H54 (cell line): ENCODE measurements at places on chromosomes 13 and 19.

GRCh38 chr19:2641332-2641698 is 61.2 kb downstream of the GNG7 start:
- no peak for DNase-seq

DNA sequence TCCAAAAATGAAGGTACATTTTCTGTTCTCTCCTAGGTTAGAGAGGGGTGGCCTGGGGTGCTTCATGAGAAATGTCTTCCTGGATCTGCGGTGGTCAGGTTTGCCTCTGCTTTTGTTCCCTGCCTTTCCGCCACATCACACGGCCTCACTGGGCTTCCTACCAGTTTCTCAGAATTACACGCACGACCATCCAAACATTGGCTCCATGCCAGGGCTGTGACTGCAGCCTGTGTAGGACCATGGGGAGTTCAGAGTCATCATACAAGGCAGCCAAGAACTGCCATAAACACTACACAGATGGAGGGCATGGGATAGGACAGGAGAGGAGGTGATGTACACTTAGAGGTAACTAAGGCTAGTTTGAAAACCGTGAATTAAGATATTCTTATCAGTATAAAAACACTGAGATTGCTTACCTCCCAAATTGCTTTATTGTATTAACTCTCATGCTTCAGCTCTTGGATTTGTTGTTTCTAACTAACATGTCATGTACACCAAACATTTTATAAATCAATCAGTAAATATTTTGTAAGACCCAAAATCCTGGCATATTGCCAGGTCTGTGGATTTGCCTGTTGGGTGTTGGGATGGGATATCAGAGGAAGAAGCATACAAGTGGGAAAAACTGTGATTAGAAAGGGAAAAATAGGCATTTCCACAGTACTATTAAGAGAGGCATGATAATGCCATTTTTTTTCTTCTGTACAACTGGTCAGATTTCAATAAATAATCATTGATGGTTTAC is 45.2 kb downstream of the CDADC1 start:
- DNase-seq: no peak

DNA sequence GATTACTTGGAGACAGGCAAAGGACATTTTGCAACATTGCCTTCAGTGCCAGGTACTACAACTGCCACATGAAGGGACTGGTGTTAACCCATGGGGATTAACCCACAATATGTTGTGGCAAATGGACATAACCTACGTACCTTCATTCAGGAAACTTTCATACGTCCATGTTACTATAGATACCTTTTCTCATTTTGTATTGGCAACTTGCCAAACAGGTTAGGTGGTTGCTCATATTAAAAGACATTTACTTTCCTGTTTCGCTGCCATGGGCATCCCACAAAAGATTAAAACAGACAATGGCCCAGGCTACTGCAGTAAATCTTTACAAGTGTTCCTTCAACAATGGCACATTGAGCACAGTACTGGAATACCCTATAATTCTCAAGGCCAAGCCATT is 925.3 kb downstream of the SLITRK6 start:
- no peak for DNase-seq

- no peak for DNase-seq
Measured at GRCh38 chr13:75326173-75327134, 155.5 kb downstream of the TBC1D4 start.

GRCh38 chr13:50122455-50122854 is 107.2 kb downstream of the KCNRG start:
- DNase-seq: no peak

GRCh38 chr13:66154976-66155375 is 1075.2 kb downstream of the PCDH9 start:
- DNase-seq: no peak

- no peak for DNase-seq
Measured at GRCh38 chr13:109803825-109804224, 17.4 kb upstream of the IRS2 start.

- DNase-seq: no peak
Measured at GRCh38 chr13:66952507-66952906, 277.6 kb downstream of the PCDH9 start.

- no peak for DNase-seq
Measured at GRCh38 chr19:16361254-16361653, 36.6 kb downstream of the KLF2 start.

DNA sequence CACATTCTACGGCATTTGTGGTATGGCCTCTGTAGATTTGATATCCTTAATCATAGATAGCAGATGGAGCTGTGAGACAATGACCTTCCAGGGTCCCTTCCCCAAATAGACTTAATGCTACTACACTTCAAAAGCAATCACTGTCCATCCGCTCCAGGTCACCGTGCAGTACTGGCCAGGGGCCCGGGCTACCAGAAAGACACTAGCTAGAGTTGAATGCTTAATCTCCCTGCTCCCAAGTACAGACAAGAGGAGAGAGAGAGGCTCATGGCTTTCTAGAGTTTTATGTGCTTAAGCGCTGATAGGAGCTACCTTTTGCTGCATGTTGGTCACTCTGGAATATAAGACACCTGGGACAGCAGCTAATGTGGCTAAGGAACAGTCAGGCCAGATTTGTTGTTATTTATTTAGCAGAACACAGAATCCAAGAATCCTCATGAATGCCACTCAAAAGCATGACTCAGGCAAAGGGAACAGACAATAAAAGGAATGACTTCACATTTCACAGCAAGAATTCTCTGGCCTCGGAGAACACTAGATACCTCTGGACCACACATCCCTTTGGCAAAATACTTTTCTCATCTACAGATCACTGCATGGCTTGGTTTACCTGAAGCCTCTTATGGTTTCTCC is 165.0 kb downstream of the LACC1 start:
- no peak for DNase-seq

GRCh38 chr19:46787040-46787330 is 1.4 kb downstream of the SLC1A5 start:
- no peak for DNase-seq

- no peak for DNase-seq
Measured at GRCh38 chr19:32174386-32175113, 170.9 kb upstream of the ZNF507 start.

DNA sequence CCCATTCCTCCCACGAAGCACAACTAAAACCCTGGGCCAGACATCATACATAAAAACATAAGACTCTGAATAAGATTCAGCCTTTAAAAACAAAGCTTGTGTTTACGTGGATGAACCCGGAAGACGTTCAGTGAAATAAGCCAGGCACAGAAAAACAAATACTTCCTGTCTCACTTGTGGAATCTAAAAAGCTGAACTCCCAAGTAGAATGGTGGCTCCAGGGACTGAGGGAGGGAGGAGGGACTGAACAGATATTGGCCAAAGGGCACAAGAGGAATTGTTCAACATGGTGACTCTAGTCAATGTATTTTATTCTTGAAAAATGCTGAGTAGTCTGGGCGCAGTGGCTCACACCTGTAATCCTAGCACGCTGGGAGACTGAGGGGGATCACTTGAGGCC is 35.7 kb upstream of the TPM4 start:
- DNase-seq: no peak

GRCh38 chr19:47070756-47071155 is 22.3 kb upstream of the TMEM160 start:
- no peak for DNase-seq

DNA sequence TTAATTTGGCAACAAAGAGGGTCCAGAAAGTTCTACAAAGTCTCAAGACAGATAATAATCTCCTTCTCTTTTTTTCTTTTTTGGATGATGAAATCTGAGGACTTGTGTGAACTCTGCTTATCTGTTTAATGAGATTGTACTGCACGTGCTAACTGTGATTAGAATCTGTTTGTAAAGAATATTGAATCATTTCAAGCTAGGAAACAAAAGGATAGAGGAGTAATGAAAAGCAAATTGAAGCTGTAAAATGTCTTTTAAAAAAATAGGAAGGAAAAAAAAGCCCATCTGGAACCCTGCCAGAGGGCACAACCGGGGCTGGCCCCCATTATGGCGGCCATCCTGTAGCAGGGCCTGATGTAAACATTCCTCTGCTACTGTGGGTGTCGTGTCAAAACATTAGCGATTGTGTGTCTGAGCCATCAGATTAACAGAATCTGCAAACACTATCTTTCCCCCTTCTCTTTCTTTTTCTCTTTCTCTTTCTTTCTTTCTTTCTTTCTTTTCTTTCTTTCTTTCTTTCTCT is 83.0 kb downstream of the FLT1 start:
- no peak for DNase-seq

DNA sequence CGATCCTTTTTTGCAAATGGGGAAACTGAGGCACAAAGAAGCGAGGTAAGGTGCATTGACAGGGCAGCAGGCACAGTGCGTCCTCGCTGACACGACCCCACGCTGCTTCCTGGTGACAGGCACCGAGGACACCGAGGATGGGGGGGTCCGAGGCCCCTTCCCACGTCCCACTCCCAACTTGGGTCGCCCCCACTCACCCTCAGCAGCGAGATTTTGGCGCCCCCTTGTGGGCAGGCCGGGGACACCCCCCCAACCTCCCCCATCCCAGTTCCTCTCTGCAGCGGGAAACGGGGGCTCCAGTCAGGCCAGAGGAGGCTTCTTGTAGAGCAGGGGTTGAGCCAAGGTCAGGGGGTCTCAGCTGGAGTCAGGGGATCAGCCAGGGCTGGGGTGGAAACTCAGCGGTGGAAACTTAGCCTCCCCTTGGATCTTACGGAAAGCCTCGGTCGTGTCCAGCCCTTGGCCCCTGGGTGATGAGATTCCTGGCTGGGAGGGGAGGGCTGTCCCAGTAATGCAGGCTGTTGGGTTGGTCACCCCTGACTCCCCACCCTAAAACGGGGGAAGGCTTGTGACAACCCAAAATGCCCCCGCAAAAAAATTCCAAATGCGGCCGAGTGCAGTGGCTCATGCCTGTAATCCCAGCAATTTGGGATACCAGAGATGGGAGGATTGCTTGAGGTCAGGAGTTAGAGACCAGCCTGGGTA is 8.2 kb downstream of the SMIM24 start:
- DNase-seq: no peak

- no peak for DNase-seq
Measured at GRCh38 chr13:95898256-95898655, 154.9 kb downstream of the UGGT2 start.

DNA sequence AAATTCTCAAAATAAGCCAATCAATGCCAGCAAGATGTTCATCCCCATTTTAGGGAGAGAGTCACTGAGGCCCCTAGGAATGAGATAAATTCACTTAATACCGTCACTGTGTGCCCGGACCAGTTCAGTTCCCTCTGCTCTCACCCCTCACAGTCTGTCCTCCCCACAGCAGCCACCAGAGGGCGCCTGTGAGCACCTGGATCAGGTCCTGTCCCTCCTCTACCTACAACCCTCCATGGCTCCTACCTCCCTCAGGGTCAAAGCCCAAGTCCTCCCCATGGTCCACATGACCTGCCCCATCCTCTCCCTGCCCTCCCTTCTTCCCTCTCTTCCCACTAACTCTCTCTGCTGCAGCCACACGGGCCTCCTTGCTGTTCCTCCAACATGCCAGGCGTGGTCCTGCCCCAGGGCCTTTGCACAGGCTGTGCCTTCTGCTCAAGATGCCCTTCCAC is 42.0 kb upstream of the NFIC start:
- no peak for DNase-seq

GRCh38 chr19:57212109-57212508 is 18.7 kb upstream of the AURKC start:
- DNase-seq: no peak
